NCI-H774 (cell line): ENCODE measurements at places on chromosomes 2 and 18.

GRCh38 chr2:176978921-176979320 lies 233.7 kb upstream of the HNRNPA3 start:
- no peak for DNase-seq

DNA sequence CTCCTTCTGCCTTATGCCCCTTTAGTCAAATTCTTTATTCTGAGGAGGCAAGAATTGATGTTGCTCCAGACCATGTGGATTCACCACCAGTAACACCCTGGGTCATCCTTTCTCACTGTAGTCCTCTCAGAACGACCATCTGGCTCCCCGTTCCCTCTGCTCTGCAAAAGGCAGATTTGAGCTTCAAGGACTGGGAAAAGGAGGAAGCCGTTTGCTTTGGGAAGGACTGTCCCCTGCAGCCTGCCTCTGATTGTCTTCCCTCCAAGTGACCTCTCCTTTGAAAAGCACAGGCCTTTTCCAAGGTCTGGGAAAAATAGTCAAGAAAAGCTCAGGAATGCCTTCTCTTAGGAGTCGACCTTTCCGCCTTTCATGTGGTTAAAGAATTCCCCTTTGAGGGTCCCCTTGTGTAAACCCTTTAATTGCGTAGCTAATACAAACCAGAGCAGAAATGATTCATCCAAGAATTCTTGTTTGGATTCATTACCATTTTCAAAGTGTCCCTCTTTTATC lies 130.1 kb upstream of the COPS8 start:
- DNase-seq = no peak

GRCh38 chr2:66426244-66427111 lies 8.4 kb upstream of the MEIS1 start:
- DNase-seq = peak; percentile 22

GRCh38 chr2:113799375-113799774 lies 42.9 kb upstream of the SLC35F5 start:
- no peak for DNase-seq

DNA sequence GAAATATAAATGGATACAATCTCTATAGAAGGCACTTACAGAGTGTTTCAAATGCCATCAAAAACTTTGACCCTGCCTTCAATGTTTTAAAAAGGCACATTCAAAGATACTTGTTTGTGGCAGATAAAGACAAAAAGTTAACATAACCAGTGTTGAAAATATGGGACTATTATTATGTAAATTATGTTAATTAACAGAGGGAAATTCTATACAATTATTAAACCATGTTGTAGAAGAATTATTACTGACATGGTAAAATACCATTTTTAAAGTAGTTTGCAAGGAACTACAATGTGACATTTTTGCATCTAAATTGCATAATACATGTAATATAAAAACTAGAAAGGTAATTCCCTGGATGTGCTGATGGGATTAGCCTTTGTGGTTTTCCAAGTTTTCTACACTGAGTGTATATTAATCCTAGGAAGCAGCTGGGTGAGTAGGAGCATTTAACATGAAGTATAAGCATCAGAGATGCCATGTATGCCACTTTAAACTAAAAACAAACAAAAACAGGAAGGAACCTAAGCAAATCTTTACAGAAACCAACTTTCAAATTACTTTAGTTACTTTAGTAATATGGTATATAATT lies 21.7 kb downstream of the MIB1 start:
- DNase-seq = no peak

DNA sequence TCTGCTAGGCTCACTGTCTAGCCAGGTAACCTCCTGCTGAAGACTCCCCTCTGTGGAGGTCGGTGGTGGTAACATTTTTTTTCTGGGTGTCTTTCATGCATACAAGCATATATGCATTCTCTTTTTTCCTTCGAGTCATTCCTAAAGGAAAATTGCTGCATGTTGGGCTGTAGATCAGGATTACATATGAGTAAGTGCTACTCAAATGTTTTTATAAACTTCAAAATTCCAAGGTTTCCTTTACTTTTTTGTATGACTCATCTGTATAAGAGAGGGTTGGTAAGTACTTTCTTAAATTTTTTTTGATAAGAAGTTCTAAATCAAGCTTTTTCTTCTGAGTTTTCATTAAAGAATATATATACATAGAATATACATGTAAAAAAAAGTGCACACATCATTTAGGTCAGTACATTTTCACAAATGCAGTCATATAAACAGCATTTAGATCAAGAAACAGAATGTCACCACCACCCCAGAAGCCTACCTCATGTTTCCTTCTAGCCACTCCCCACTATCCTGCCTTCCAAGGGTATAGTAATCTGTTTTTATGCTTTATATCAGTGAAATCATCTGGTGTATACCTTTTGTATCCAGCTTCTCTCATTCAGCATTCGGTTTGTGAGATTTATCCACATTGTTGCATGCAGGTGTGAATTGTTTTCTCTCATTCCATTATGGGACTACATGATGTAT lies 128.0 kb upstream of the MAP3K20 start:
- no peak for DNase-seq

GRCh38 chr2:97747285-97747684 lies 33.9 kb downstream of the ZAP70 start:
- no peak for DNase-seq

DNA sequence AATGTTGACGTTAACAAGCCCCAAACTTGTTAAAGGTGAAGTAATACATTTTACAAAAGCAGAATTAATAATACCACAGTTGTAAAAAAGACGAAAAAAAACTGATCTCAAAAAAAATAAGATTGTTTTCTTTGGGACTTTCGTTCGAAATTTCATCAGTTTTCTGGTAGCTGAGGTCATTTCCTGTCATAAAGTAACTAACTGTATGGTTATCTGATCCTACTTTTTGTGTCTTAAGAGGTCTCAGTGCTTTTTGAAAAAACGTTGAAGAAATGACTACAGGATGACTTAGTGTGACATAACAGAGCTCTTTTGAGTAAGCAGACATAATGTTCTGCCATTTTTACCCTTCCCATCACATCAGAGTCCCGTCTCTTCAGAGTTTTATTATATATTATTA lies 79.3 kb downstream of the BIRC6 start:
- DNase-seq = no peak

GRCh38 chr2:2942225-2942624 lies 435.4 kb downstream of the EIPR1 start:
- DNase-seq = no peak

DNA sequence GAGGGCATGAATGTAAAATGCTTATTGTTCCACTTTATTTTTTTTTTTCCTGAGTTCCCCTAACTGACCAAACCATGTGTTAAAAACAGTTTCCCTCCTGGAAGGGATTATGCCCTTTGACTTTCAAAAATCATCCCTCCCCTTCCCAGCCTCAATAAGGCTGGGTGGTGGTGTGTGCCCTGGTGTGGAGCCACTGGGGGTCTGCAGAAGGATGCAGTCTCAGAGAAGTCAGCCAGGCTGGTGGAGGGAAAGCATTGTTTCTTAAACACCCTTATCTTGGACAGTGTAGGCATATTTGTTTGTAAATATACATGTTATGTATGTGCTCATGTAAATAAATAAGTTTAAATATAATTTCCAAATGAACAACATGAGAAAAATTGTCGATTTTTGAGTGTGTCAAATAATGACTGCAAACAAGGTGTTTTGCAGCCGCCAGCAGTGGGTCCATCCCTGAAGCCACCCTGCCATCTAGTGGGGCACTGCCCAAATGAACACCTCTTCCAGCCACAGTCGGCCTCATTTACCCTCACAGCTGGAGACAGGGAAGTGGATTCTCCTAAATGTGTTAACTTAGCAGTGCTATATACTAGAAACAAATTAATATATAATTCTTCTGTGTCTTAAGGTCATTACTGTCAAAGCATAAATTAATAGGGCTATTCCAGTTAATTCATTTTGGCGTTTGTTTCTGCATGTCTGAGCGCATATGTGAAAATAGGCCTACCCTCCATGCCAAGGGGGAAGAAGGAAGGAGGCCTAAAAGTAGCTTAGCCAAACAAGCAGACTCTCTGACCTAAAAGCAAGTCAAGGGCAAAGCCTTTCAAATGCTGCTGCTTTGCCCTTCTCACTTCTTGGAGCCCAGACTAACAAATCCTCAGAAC lies 209.6 kb upstream of the PIK3C3 start:
- DNase-seq = peak; percentile 58

DNA sequence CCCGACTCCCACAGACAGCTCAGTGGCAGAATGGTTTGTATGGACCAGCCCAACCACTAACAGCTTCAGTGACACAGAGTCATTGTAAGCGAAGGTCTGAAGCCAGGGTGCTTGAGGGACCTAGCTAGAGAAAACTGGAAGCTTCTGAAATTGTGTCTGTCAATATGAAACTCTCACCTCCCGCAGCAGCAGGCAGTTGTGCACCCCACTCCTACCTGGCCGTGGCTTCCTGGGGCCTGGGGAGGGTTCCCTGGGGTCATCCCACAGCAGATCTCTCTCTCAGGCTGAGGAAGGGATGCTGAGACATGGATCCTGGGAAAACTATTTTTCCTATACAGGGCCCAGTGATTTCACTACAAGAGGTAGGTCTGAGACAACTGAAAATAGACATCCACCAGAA lies 229.5 kb downstream of the TFCP2L1 start:
- no peak for DNase-seq

DNA sequence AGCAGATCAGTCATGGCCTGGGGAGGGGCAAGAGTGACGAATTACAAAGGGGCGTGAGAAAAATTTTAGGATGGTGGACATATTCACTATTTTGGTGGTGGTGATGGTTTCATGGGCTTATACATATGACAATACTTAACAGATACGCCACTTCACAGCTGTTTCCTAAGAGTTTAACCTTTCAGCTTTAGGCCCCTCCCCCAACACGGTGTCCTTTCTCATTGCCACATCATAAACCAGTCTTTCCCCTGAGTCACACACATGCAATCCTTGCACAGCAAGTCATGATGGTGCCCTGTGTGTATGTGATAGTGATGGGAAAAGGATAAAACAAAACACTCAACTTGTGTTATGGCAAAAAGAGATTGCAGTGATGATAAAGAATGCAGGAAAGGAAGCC lies 47.6 kb upstream of the IL1R1 start:
- DNase-seq = no peak

DNA sequence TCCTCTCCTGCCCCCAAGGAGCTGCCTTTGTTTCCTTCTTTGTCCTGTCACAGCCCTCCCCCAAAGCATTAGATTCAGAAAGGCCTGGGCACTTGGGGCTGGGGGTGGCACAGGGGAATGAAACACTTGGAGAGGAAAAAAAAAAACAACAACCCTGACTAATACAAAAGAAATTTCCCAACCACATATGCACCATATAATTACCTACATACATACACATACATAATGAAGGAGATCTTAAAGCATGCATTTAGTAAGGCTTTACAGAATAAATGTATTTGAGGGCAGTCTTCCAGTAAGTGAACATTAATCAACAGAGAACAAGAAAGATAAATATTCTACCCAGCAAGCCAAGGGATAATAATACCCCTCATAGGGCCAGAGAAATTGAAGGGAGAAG lies 70.0 kb upstream of the PPP1CB start:
- DNase-seq = no peak

DNA sequence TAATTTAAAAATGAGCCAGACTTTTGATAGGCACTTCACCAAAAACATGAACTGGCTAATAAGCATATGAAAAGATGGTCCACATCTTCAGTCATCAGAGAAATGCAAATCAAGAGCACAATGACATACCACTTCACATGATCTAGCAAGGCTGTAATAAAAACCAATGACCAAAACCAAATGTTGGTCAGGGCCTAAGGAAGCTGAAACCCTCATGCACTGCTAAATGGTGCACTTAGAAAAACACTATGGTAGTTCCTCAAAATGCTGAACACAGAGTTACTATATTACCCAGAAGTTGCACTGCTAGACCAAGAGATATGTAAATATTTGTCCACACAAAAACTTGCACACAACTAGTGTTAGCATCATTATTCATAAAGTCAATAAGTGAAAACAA lies 504.9 kb upstream of the SOX11 start:
- DNase-seq = no peak

GRCh38 chr2:74246496-74247195 lies 48.2 kb downstream of the MTHFD2 start:
- DNase-seq = no peak

GRCh38 chr2:216315802-216316603 lies 56.3 kb downstream of the MARCHF4 start:
- DNase-seq = no peak

- no peak for DNase-seq
Observed at GRCh38 chr18:22432657-22433137, 15.0 kb upstream of the CTAGE1 start.

GRCh38 chr2:79798776-79799175 lies 285.9 kb downstream of the CTNNA2 start:
- DNase-seq = no peak

- no peak for DNase-seq
Observed at GRCh38 chr2:240705204-240705791, 13.6 kb downstream of the AQP12A start.

GRCh38 chr18:35059280-35059927 lies 18.2 kb downstream of the MAPRE2 start:
- no peak for DNase-seq

- DNase-seq = peak; percentile 18
Observed at GRCh38 chr2:239375278-239376061, 25.4 kb downstream of the HDAC4 start.

DNA sequence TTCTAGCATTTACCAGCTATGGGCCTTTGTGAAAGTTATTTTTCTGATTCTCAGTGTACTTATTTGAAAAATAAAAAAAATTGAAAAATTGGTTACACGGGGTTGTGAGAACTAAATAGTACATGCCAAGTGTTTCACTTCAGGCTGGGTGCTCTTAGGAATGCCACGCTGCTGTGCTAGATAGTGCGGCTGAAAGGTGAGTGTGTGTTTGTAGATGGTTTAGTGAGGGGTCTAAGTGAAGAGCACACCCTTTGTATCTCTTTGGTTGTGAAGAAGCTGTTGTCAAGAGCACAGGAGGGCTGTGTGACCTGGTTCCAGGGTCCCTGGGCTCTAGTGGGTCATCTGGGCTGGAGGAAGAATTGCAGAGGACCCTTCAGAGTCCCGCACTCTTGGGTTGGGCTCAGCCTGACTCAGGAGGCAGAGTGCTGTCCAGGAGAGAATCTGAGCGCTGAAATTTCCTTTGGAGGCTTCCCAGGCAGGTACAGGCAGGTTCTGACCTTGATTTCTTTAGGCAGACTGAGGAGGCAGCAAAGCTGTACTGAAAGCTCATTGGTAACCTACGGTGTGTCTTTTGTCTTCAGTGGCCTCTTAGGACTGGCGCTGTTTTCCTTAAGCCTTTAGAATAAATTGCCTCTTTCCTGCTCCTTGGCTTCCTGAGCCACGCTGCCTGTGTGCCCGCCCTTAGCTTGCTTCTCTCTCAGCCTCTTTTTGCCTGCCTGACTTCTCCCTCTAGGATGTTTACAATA lies 44.4 kb downstream of the MAP4K4 start:
- no peak for DNase-seq
